Cortex of kidney (tissue), 1 donor: ENCODE measurements at places on chromosomes 5 and 9.

DNA sequence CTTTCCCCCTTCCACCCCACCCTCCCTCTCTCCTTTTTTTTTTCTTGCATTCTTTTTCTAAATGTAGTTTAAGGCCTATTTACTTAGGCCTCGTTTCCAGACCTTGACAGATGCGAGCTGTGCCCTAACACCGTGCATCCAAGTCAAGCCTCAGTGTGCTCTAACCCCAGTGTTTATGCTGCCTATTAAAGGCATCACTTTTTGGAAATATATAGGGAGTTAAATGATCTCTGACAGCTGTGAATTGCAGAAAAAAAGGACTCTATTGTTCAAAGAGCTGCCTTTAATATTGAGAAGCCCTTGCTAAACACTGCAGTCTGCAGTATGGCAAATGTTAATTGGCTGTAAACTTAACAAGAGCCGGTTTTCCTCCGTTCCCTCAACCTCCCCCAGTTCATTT, 270.4 kb upstream of the TUT7 start:
- no peak for DNase-seq

- DNase-seq, result no peak
Measured at GRCh38 chr9:108160706-108161355, 671.3 kb upstream of the KLF4 start.

DNA sequence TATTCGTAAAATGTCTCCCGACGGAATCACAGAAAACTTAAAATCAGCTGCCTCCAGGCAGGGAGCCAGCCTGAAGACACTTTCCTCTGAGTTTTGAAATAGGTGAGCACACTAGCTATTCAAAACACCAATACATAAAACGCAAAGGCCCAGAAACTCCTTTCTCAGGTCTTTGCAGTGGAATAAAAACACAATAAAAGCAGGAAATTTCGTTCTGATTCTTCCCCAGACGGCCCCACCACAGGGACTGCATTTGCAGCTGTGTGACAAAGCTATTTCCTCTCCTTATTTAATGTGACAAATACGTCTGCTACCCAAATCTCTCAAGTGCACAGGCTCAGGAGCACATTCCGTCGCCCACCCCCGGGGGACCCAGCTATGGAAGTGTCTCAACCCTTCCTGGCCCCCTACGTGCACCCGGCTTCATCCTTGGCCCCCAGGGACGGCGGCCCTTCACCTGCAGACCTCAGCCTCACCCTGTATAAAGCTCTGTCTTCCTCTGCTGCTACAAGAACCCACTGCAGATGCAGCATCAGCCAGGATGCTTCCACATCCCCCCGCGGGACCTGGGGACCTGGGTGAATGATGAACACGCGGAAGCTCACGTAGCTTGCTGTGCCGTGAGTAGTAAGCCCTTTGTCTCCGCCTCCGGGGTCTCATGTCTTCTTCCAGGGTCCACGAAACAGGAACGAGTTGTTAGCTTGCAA, 24.9 kb downstream of the AHRR start:
- DNase-seq, result no peak

GRCh38 chr9:123550012-123550411, 194.0 kb downstream of the CRB2 start:
- DNase-seq, result no peak

DNA sequence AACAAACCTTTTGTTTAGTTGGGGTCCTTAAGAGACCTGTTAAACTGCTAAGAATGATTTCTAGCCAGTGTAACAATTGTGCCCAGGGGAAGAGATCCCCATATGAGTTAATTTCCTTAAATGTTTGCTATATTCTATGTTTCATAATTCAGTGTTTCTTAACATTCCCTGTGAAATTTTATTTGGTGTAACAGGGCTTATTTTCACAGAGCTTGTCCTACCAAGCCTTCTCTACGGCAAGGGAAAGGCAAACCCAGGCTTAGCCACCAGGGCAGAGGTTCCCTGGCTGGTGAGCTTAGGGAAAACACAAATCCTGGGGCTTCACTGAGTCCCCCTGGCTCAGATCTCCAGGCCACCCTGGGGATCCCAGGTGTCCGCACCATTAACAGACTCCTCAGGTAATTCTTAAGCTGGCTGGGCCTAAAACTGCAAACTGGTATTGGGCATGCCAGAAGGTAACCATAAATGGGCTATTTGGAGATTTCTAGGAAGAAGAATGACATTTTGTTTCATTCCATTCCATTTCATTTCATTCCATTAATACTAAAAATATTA, 17.0 kb upstream of the LCP2 start:
- DNase-seq, result no peak

DNA sequence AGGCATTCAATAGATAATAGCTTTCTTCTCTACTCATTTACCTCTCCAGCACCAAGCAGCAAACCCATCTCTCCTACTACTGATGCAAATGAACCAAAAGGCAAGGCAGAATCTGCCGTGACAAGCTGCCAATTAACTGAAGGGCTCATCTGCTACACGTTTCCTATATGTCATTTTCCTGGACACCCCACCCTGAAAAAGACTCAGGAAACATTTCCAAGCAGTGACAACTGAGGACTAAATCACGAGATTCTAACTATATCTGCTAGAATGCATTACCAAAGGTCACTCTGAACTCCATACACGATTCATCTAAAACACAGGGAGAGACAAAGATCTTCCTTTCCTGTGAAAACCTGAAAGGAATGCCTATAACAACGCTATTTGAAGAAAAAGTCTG, 12.9 kb downstream of the PLPP1 start:
- DNase-seq, result no peak

DNA sequence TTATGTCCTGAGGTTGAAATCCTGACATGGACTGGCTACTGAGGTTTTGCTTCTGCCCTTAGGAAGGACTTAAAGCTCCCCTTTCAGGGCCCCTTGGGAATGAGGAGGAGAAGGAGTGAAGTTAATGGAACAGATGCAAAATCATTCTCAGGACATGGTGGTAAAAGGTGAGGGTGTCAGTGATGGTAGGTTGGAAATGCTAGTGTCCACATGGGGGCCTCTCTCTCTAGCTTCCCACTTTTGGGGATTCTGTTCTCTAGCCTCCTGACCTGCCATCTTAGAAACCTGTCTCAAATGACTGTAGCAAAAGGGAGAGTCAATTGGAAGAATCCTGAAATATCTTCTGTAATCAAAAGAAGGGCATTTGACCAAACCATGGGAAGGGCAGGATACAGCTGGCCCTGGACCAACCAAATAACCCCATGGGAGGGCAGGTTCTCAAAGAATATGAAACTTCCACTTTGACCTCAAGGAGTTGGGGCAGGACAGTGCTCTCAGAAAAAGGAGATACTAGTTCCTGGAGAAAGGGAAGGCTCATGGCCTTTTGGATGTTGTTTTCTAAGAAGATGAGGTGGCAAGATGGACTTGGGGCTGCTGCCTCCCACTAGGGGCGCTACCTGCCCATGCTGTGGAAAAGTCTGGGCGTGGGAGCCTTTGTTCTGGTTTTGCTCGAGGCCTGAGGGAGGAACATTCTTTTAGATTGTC, 21.2 kb upstream of the MLANA start:
- DNase-seq, result no peak
